ENCODE measurements at places on chromosomes 3 and 15.

GRCh38 chr3:184361932-184362667 is 590 bp downstream of the POLR2H start:
- DNase-seq: no peak

DNA sequence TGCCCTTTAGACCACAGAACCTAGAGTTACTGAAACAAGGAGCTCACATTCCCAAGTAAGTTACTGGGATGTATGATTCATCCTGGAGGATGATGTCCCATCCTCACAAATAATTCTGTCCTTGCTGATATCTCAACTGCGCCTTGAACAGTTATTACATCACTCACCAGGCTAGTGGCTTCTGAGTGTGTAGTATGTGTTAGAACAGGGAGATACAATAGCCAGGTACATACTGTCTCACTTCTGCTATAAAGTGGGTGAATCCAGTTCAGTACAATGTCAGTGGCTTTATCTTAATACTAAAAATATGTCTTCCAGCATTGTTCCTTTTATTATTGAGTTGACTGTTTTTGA is 483.2 kb upstream of the FRG2C start:
- no peak for DNase-seq

- DNase-seq: no peak
These were observed 51.9 kb upstream of the KLF13 start for GRCh38 chr15:31274496-31275330.

GRCh38 chr3:170632780-170633179 is 46.9 kb upstream of the SLC7A14 start:
- no peak for DNase-seq

- DNase-seq: no peak
These were observed 38.0 kb upstream of the MRPL3 start for GRCh38 chr3:131540821-131541220.

DNA sequence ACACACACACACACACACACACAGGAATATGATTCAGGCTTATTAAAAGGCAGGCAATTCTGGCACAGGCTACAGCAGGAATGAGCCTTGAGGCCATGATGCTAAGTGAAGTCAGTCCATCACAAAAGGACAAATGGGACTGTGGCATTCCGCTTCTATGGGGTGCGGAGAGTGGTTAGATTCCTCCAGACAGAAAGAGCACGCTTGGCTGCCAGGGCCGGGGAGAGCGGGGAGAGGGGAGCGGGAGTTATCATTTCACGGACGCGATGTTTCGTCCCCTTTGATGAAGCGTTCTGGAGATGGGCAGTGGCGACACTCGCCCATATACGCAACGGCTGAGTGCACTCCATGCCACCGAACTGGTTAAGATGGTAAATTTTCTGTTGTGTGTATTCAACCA is 58.5 kb upstream of the FAM174B start:
- DNase-seq: no peak

GRCh38 chr15:89138999-89139612 is 50.9 kb downstream of the ABHD2 start:
- DNase-seq: no peak

DNA sequence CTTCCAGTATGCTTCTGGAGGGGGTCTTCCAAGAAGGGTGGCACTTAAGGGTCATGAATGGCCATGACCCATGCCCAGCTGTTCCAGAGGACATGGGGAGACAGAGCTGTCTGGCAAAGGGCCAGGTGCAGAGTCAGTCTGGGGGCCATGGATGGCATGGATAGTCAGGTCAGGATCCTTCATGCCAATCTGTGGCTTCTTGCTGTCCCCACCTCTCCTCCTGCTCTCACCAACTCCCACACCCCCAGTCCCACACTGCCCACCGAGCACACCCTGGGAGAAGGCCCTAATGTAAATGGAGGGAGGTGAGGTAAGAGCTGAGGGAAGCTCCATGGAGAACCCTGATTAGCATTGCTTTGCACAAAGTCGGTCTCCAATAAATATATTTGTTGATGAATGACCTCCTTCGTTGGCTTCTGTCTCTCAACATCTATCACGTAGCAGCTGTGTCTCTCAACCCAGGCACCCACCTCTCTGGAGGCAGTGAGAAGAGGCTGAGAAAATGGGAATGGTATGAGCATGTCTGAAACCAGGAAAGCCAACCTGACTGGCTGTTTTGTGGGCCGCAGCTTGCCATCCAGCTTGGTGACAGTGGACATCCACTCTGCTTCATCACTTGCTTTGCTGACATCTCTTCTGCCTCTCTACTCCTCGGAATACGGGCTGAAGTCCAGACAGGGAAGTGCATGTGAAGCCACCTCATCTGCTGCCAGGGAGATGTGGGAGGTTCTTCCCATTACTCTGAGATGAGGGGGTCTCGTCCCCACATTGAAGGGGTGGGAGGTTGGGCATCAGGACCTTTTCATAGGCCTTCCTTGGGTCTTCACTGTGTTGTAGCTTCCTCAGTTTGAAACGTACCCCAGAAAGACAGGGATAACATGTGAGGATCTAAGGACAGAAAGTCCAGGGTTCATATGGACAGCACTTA is 37.7 kb upstream of the RAB6B start:
- DNase-seq: no peak

DNA sequence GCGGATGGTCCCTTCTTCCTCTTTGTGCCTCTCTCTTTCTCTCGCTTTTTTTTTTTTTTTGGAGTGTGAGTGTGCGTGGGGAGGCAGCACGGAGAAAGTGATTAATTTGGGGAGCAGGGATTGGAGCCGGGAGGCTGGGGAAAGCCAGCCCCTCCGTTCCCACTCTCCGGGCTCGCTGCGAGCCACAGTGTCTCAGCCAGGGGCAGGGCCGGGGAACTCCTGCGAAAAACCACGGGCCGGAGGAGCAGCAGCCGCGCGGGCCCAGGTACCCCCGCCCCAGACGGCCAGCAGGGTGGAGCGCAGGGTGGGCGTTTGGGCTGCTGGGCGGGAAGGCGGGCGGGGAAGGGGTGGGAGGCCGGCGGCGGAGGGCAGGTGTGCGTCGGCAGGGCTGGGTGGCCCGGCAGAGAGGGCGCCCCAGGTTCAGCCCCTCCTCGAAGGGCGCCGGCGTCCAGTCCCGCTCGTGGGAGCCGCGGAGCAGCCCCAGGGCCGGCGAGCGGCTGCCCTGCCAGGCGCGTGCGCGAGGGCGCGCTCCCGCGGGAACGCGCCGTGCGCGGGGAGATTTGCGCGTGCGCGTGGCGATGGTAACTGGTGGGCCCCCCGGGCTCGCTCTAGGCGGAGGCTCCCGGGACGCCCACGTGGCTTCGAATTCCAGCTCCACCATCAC is 1.4 kb downstream of the CHL1 start:
- DNase-seq: no peak

DNA sequence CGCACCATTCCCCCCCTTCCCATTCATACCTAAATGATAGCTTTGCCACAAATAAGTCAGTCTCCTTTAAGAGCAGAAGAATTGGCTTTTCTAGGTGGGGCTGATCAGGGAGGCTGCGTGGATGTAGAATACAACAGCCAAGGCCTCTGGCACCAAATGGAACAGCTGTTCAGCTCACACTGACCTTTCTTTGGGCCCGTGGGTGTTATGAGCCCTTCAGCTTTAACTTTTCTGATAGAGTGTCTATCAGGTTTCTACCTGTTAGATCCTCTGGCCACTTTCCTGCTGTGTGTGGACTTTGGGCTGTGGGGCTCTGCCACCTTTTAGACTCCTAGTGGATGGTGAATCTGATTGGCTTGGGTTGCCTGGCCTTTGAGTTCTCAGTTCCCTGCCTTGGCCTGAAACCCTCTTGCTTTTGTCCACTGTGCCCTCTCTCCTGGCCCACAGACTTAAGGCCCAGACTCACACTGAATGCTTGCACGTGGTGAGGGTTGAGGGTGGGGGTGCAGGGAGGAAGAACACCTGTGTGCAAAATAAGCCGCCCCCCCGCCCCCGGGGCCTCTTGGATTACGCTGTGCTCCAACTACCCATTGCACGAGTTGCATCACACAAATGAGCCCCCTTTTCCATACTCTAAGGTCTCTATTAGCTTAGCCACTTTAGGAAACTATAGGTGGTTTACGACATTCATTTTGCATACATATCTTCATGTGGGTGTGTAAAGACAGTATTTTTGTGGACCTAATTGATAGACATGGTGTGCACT is 1.3 kb upstream of the RFX7 start:
- DNase-seq: no peak

DNA sequence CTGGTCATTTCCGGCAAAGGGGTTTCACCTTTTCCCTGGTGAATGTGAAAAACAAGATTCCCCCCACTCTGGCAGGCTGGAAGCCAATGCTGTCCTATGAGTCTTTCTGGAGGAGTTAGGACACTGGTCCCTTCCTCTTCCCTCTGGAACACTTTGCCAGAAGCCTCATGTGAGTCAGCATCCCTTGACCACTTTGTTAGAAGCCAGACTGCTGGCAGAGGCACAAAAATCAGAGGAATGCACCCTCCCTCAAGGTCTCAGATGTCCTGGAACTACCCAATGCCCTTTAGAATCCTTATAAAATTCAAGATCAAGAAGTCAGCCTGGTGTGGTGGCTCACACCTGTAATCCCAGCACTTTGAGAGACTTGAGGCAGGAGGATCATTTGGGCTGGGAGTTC is 26.6 kb downstream of the ITGB5 start:
- DNase-seq: no peak

DNA sequence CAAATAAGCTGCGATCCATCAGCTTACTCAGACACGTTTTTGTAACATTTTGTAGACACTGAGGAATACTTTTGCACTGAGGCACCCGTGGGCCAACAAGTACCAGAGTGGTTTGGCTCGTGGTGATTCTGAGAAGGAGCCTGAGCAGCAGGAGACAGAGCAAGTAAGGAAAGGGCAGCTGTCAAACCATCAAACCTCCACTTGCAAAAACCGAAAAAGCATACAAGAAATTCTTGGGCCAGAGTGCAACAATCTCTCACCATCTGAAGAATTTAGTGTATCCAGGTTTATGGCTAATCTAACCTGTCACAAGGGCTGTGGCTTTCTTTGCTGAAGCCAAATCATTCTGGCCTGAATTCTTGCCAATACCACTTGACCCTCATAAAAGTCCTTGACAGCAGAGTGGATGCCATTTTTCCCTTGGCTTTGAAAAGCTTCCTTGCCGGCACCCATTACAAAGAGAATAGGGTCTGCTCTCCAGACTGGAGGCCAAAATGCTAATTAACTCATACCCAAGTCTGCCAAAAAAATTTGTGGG is 56.7 kb downstream of the MYO1E start:
- DNase-seq: no peak

DNA sequence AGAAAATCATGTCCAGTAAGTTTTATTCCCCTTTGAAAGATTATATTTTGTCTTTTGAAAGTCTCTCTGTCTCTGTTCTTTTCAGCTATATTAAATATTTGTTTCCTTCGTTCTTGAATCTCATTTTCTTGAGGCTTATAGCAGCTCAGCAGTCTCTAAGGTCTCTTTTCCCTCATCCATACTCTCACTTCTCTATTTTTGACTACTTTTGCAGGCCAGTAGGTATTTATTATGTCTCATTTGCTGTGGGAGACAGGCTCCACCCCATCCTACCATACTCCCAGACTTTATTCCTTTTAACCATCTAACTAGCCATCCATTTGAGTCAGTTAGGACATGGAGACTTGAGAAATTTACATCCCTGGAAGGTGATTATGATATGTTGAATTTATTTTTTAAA is 71.0 kb downstream of the FILIP1L start:
- DNase-seq: no peak

- DNase-seq: no peak
These were observed 34.8 kb downstream of the NMNAT3 start for GRCh38 chr3:139642996-139643395.

GRCh38 chr3:32443478-32443877 is 51.8 kb downstream of the CMTM7 start:
- no peak for DNase-seq

DNA sequence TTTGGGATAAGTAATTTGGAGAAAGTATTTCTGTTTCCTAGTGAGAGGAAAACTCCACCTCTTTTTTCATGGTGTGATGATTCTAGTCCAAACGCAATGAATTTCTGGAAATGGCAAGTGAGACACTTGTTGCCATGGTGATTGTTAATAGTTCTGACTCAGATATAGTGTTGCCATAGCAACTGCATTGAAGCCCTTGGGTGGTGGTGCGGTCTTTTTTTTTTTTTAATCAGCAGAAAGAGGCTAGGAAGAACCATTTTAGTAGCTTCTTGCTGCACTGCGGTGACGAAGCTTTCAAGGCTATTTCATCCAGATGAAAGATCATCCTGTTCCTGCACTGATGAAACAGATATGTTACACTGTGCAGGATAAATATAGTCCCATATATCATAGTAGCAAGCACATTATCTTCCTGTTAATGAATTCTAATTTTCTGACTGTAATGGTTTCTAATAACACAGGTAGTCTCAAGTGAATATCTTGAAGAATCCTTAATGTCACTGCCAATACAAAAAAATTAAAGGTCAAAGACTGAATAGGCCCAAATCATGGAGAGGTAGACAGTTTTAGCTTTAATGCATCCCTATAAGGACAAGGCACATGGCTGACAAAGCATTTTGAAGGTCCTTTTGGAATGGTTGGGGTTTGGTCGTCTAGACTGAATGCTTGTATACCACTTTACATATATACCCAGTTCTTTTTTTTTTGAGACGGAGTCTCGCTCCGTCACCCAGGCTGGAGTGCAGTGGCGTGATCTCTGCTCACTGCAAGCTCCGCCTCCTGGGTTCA is 125.1 kb upstream of the ZBTB20 start:
- DNase-seq: no peak

- no peak for DNase-seq
These were observed 12.2 kb downstream of the MYLK start for GRCh38 chr3:123871946-123872345.

DNA sequence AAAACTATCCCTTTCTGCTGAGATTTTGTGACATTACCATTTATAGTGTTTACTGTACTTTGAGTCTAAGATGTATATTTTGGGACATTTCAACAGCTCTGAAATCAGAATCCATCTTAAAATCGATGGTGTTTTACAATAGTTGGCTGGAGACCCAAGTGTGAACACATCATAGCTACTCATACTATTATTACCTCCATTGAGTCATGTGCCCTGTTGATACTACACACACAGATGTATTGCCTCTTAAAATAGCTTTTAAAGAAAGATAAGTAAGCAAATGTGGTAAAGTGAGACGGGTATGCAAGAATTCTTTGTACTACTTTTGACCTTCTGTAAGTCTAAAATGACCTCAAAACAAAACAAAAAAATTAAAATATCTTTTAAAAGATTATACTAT is 6.7 kb downstream of the LMOD3 start:
- no peak for DNase-seq

DNA sequence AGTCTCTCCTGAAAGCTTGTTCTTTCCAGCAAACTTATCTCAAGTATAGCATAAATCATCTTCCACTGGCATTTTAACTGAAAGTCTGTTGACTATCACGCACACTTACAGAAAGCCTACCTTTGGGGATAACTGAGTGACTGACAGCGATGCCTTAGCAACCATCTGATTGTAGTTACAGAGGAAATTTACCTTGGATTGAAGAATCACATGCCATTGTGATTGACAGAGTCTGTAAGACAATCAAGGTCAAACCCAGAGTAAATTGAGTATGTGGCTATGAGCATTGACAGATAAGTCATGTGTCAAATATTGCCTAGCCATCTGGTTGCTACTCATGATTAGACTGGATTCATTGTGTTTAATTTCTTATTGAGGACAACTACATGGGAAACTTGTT is 82.0 kb downstream of the CNTN4 start:
- DNase-seq: no peak

All from NCI-H187 (cell line).